ENCODE measurements at places on chromosomes 7 and 10.
A peak's percentile ranks its signal among the peaks of the same experiment; 100 is the strongest.

- DNase-seq, result no peak
These were observed 16.8 kb downstream of the NUDT1 start for GRCh38 chr7:2258661-2259365.

DNA sequence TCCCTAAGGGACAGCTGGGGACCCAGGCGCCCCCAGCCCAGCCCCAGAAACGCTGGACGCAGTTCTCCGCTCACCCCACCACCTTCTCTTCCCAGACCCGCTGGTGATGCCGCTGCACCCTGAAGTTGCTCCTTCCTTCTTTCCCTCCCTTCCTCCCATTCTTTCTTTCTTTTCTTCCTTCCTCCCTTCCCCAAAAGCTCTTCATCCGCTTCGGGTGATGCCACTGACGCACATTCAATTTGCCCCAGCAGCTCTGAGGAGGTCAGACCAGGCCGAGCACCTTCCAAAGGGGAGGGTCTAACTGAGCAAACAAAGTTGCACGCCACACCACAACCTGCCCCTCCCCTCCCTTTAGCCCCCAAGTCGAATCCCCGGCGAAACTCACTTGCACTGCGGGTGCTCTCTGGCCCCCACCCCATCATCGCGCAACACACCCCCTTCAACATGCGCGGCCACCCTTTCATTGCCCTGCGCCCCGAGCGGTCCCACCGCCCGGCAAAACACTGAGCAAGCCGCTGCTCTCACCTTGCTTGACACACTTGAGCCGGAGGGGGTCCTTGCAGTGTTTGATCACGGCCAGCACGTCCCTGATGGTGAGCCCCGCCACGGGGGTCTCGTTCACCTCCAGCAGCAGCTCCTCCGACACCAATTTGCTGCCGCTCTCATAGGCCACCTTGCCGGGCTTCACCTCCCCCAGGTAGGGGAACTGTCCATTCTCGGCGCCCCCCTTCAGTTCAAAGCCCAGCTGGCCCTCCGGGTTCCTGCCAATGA, 787 bp downstream of the MAGI2 start:
- DNase-seq, result no peak

- no peak for DNase-seq
These were observed 69.1 kb upstream of the COMTD1 start for GRCh38 chr10:75304741-75305390.

GRCh38 chr10:52256832-52257691, 57.0 kb upstream of the DKK1 start:
- DNase-seq, result peak; percentile 84

DNA sequence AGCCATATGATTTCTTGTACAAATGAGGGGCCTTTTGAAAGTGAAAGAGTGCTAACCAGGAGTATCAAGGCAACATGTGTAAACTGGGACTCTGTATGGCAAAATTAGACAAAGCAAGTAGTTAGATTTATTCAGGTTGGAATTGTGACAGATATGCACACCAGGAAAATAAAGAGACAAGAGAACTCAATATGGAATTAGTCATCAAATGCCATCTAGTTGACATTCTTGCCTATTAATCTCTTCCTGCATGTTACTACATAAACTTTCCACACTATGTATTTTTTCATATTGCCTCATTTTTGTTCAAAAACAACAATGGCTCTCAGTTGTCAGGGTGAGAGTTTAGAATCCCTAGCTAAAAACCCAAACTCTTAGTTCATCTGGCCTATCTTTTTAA, 799.0 kb downstream of the NRG3 start:
- peak; percentile 11 for DNase-seq

Data from mammary epithelial cell (primary cell).